Pancreas (tissue), 10 donors: ENCODE measurements at places on chromosomes 2 and 18. TPM values are rescaled to one million over a fixed set of nuclear protein-coding genes. Genes with fewer than 3 reads are reported as not detected.

Gene TNFRSF11A
- 0.80 TPM for polyA plus RNA-seq

DNA sequence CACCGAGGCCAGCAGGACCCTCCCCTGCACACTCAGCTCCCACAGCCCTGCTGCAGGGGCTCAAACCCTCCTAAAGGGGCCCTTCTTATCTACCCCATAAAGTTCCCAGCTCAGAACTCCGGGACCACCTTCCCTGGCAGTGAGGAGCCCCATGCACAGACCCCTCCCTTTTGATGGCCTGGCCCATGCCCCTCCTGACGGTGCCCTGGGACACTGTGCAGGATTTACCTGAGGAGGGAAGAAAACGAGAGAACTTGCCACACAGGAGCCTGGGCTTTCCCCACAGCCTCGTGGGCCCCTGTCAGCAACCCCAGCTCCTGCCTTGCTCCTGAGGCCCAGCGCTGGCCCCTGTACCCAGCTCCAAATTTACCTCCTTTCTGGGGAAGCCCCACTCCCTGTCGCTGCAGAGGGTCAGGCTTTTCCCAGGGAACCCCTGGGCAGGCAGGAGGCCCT lies 206.3 kb upstream of the SALL3 start:
- no peaks in the 10 kb centered on the region for H3K36me3 ChIP-seq
- H3K27ac ChIP-seq, result no peak overlapping the region
- no peak for DNase-seq
- H3K27me3 ChIP-seq, result no peaks in the 10 kb centered on the region

GRCh38 chr18:22489704-22490103 lies 72.0 kb upstream of the CTAGE1 start:
- no peak overlapping the region for H3K4me3 ChIP-seq
- DNase-seq, result no peak
- no peak overlapping the region for H3K27ac ChIP-seq
- no peaks in the 10 kb centered on the region for H3K27me3 ChIP-seq

Gene NEDD4L
- 67.5 TPM for polyA plus RNA-seq

DNA sequence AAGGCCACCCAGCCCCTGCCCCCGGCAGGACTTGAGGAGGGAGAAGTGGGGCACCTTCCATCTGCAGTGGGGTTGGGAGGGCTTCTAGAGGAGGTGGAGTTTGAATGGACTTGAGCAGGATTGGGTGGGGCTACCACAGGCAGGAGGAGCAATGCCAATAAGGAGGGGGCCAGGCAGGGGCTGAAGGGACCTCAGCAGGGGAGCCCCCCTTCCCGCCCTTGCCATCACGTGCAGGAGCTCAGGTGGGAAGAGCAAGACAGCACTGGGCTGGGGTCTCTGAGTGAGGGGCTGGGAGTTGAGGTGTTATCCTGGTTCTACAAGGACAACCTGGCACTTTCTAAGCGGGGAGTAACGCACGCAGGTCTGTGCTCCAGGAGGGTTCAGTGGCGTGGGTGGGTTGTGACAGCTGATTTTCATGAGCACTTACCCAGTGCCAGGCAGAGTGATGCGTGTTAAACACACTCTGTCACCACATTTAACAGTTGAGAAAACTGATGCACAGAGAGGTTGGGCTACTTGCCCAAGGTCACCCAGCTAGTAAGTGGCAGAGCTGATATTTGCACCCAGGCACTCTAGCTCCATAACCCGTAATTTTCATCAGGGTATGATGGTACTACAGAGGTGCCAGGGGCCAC lies 4.8 kb downstream of the CHRND start:
- DNase-seq, result no peak
- H3K4me3 ChIP-seq, result no peak overlapping the region
- no peaks in the 10 kb centered on the region for H3K36me3 ChIP-seq
- H3K4me1 ChIP-seq, result no peaks in the 10 kb centered on the region

Gene FAM98A
- 11.0 TPM for polyA plus RNA-seq

GRCh38 chr2:152649997-152650396 lies 67.3 kb downstream of the PRPF40A start:
- H3K4me1 ChIP-seq, result peaks cover 5% of the 10 kb centered on the region
- no peak for DNase-seq
- H3K4me3 ChIP-seq, result no peak overlapping the region

Gene NEB
- polyA plus RNA-seq, result 2.5 TPM

Gene SCYGR4
- polyA plus RNA-seq, result not detected

DNA sequence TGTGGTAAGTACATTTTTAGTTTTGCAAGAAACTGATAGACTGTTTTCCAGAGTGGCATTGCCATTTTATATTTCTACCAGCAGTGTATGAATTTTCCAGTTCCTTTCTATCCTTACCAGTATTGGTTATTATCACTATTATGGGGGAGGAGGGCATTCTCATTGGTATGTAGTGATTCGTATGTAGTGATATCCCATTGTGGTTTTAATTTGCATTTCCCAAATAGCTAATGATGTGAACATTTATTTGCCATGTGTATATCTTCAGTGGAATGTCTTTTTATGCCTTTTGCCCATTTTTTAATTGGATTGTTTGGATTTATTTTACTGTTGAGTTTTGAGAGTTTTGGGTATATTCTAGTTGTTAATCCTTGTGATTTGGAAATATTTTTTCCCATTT lies 16.9 kb downstream of the EIF5B start:
- no peak overlapping the region for H3K4me3 ChIP-seq
- H3K36me3 ChIP-seq, result no peaks in the 10 kb centered on the region
- H3K27me3 ChIP-seq, result no peaks in the 10 kb centered on the region
- DNase-seq, result no peak

Gene RBKS
- 1.5 TPM for polyA plus RNA-seq

- no peaks in the 10 kb centered on the region for H3K36me3 ChIP-seq
- no peak for DNase-seq
- no peak overlapping the region for H3K4me3 ChIP-seq
- H3K4me1 ChIP-seq, result no peaks in the 10 kb centered on the region
- H3K27ac ChIP-seq, result no peak overlapping the region
- no peaks in the 10 kb centered on the region for H3K27me3 ChIP-seq
Measured at GRCh38 chr2:69720404-69720803, 21.5 kb upstream of the ANXA4 start.

GRCh38 chr2:147615726-147616125 lies 229.1 kb upstream of the ACVR2A start:
- H3K27me3 ChIP-seq, result no peaks in the 10 kb centered on the region
- DNase-seq, result no peak
- H3K27ac ChIP-seq, result no peak overlapping the region
- no peak overlapping the region for H3K4me3 ChIP-seq
- no peaks in the 10 kb centered on the region for H3K36me3 ChIP-seq

DNA sequence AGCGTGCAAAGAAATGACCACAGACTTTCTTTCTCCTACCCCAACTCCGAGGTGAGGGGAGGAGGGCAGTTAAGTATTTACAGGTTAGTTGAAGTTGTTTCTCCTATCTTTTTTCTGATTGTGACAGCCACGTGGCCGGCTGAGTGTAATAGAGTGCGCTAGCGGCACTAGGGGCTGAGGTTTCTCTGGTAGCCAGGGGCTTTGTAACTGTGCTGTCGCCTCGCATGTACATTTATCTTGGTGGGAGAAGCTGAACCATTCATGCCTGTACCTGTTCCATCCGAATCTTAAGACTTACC lies 214.1 kb upstream of the STON1 start:
- H3K4me1 ChIP-seq, result peaks cover 10% of the 10 kb centered on the region
- H3K27me3 ChIP-seq, result no peaks in the 10 kb centered on the region
- H3K4me3 ChIP-seq, result peak overlapping the region; percentile 89

- no peaks in the 10 kb centered on the region for H3K27me3 ChIP-seq
- DNase-seq, result no peak
- H3K4me3 ChIP-seq, result no peak overlapping the region
- H3K4me1 ChIP-seq, result no peaks in the 10 kb centered on the region
Measured at GRCh38 chr2:68901561-68901960, 30.4 kb upstream of the BMP10 start.

DNA sequence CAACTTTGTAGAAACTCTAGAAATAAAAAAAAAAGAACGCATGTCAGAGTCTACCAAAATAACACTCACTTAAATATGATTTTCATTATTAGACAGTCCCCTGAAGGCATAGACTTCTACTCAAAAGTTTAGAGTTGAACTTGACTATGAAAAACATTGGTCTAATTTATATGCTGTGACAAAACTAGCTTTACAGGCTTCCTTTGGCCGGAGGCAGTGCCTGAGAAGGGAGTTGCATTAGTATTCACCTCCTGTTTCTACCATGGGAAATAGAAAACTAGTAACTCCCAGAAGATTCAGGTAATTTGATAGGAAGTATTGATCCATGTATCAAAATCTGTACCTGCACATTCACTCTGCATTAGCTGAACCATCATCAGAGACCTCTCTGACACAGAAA lies 163.4 kb upstream of the NOSTRIN start:
- H3K4me3 ChIP-seq, result no peak overlapping the region
- no peaks in the 10 kb centered on the region for H3K36me3 ChIP-seq
- H3K27me3 ChIP-seq, result no peaks in the 10 kb centered on the region
- no peak for DNase-seq
- no peaks in the 10 kb centered on the region for H3K4me1 ChIP-seq

GRCh38 chr2:38671303-38671702 lies 5.4 kb downstream of the GALM start:
- no peaks in the 10 kb centered on the region for H3K27me3 ChIP-seq
- H3K27ac ChIP-seq, result no peak overlapping the region
- DNase-seq, result no peak
- H3K4me1 ChIP-seq, result peaks cover 23% of the 10 kb centered on the region
- no peaks in the 10 kb centered on the region for H3K36me3 ChIP-seq

DNA sequence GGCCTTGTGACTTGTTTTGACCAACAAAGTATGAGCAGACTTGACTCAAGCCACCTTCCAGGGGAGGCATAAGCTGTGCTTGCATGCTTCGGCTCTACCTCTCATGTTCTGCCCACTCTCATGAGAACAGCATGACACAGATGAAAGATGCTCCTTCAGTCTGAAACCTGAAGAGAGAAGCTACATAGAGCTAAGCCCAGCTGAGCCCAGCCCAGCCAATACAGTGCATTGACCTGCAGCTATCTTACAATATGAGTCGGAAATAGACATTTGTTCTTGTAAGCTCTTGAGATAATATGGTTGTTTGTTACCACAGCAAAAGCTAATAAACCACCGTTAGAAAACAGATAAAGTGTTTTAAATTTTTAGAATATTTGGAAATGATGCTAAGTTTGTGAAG lies 426.7 kb upstream of the PKDCC start:
- H3K4me3 ChIP-seq, result no peak overlapping the region
- no peaks in the 10 kb centered on the region for H3K36me3 ChIP-seq
- no peak overlapping the region for H3K27ac ChIP-seq
- H3K27me3 ChIP-seq, result no peaks in the 10 kb centered on the region
- H3K4me1 ChIP-seq, result no peaks in the 10 kb centered on the region

DNA sequence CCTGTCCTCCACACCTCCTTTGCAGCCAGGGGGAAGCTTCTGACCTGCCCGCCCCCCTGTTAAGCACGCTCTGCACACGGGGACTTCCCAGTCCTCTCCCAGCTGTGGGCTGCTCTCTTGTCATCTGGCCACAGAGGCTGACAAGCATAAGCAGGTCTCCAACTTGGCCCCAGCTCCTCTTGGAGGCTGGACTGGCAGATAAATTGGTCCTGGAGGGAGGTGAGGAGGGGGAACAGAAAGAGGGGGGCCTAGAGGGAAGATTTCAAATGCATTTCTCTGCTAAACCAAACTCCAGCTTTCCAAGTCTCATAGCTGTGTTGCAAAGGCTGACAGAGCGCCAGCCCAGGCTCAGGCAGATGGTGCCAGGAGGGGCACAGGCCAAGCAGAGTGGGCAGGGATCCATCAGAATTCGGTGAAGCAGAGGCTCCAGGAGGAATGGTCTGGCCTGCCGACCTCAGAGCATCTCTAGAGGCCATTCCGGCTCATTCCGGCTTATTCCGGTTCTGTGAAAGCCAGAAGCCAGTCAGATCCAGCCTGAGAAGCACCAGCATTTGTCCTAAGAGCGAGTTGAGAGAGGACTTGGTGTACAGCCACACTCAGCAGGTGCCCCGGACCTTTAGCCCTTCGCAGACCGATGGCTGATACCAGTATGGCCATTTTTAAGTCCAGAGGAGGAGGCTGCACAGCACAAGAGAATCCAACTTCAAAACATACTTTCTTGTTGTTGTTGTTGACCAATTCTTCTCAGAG lies 508.9 kb upstream of the MYT1L start:
- DNase-seq, result no peak
- H3K4me3 ChIP-seq, result no peak overlapping the region
- H3K27me3 ChIP-seq, result no peaks in the 10 kb centered on the region
- no peaks in the 10 kb centered on the region for H3K4me1 ChIP-seq

GRCh38 chr2:128421286-128421685 lies 102.6 kb upstream of the HS6ST1 start:
- H3K36me3 ChIP-seq, result no peaks in the 10 kb centered on the region
- no peak for DNase-seq
- peak overlapping the region; percentile 43 for H3K27ac ChIP-seq
- no peak overlapping the region for H3K4me3 ChIP-seq
- no peaks in the 10 kb centered on the region for H3K4me1 ChIP-seq

Gene CTLA4
- not detected for polyA plus RNA-seq

Gene EVX2
- 0.02 TPM for polyA plus RNA-seq

Gene KRCC1
- polyA plus RNA-seq, result 21.2 TPM

Gene RNU2-63P
- polyA plus RNA-seq, result not detected

DNA sequence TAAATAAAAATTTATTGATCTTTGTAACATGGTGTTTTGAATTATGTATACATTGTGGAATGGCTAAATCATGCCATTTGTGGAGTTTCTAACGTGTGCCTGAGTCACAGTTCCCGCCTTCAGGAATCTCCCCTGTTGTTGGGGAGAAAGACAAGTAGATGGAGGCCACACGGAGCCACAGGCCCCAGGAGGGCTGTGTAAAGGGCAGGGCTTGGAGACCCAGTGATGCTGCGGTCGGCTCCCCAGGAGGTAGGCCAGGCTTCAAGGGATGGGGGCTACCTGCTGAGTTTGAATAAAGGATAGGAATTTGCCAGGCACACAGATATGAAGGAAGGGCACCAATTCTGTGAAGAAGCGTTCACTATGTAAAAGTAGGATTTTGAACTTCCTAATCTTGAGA lies 257.1 kb downstream of the GBX2 start:
- H3K27me3 ChIP-seq, result no peaks in the 10 kb centered on the region
- H3K36me3 ChIP-seq, result no peaks in the 10 kb centered on the region
- no peak overlapping the region for H3K27ac ChIP-seq
- no peak for DNase-seq
- no peaks in the 10 kb centered on the region for H3K4me1 ChIP-seq
- no peak overlapping the region for H3K4me3 ChIP-seq

DNA sequence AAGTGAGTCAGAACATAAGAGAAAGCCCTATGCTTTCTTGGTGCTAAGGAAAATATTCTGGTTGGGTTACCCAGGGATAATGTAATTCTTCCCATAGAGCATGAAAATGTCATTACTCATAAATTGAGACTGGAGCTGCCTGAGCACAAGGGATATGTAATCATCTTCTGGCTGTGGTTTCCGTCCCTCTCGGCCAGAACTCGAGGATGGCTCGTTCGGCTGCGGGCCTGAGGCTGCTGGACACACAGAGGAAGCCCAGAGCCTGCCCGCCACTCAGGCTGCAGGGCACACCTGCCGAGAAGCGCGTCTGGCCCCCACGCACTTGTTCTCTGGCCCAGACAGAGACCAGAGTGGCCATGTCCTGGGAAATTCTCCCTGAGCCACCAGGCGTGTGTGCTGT lies 104.9 kb downstream of the ASAP2 start:
- H3K4me3 ChIP-seq, result no peak overlapping the region
- no peak overlapping the region for H3K27ac ChIP-seq
- no peak for DNase-seq
- H3K27me3 ChIP-seq, result no peaks in the 10 kb centered on the region

Gene AQP12B
- 217 TPM for polyA plus RNA-seq
